ENCODE measurements at places on chromosomes 2 and 18. TPM values are rescaled to one million over a fixed set of nuclear protein-coding genes. Genes with fewer than 3 reads are reported as not detected.
A peak's percentile ranks its signal among the peaks of the same experiment; 100 is the strongest.

GRCh38 chr2:232351686-232352510 is 26.7 kb upstream of the ALPP start:
- H3K4me3 ChIP-seq: no peak overlapping the region
- no peak for DNase-seq
- H3K4me1 ChIP-seq: peaks cover 3% of the 10 kb centered on the region
- H3K27me3 ChIP-seq: peaks cover 66% of the 10 kb centered on the region
- H3K36me3 ChIP-seq: no peaks in the 10 kb centered on the region

GRCh38 chr2:48449073-48449840 is 80.7 kb upstream of the STON1 start:
- peak overlapping the region; percentile 74 for H3K27ac ChIP-seq
- H3K4me1 ChIP-seq: peaks cover 21% of the 10 kb centered on the region
- H3K4me3 ChIP-seq: no peak overlapping the region
- H3K27me3 ChIP-seq: no peaks in the 10 kb centered on the region
- H3K36me3 ChIP-seq: peaks cover 6% of the 10 kb centered on the region

DNA sequence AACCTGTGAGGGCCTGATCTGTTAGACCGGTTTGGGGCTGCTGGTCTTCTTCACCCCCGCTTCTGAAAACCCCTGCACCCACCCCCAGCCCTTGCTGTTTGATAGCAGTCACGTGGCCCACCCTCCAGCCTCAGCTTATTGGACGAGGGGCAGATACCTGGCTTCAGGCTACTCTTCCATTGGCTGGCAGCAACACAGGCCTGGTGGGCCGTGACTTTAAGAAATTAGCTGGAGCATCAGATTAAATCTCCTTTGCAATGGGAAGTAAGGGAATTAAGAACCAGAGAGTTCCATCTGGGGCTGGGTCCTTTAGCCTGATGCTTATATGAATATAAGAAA is 107.3 kb downstream of the KLHL29 start:
- no peak for DNase-seq
- H3K36me3 ChIP-seq: no peaks in the 10 kb centered on the region
- peaks cover 51% of the 10 kb centered on the region for H3K27me3 ChIP-seq
- peaks cover 12% of the 10 kb centered on the region for H3K4me1 ChIP-seq

DNA sequence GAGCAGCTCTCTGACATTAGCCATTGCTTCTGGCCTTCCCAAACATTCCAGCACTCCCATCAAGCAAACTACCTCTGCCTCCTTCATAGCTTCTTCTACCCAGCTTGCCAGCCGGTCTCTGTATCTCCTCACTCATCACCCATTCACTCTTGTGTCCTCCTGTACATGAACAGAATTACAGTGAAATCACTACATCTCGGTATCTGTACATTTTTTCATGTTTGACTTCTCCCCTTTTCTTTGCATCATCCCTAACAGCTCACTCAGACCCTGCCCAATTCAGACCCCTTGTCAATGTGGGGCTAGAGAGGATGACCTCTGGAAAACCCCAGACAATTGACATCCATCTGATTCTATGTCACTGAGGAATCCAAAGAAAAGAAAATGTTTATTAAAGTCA is 335.8 kb downstream of the TNS1 start:
- no peak for DNase-seq
- no peaks in the 10 kb centered on the region for H3K4me1 ChIP-seq
- H3K27me3 ChIP-seq: no peaks in the 10 kb centered on the region
- no peak overlapping the region for H3K4me3 ChIP-seq
- no peak overlapping the region for H3K27ac ChIP-seq

GRCh38 chr18:77572537-77572936 is 322.9 kb downstream of the GALR1 start:
- H3K27me3 ChIP-seq: peaks cover 25% of the 10 kb centered on the region
- no peak for DNase-seq
- no peaks in the 10 kb centered on the region for H3K36me3 ChIP-seq

- H3K27ac ChIP-seq: no peak overlapping the region
- no peaks in the 10 kb centered on the region for H3K27me3 ChIP-seq
- H3K4me1 ChIP-seq: peaks cover 12% of the 10 kb centered on the region
- DNase-seq: no peak
- H3K4me3 ChIP-seq: no peak overlapping the region
Observed at GRCh38 chr2:221422516-221423209, 149.4 kb downstream of the EPHA4 start.

- H3K27me3 ChIP-seq: no peaks in the 10 kb centered on the region
- H3K4me1 ChIP-seq: peaks cover 60% of the 10 kb centered on the region
- H3K36me3 ChIP-seq: no peaks in the 10 kb centered on the region
- DNase-seq: no peak
- peak overlapping the region; percentile 91 for H3K27ac ChIP-seq
Observed at GRCh38 chr2:237696461-237696860, 69.1 kb downstream of the LRRFIP1 start.

GRCh38 chr2:49845671-49846070 is 691.4 kb upstream of the FSHR start:
- H3K4me3 ChIP-seq: no peak overlapping the region
- H3K27ac ChIP-seq: no peak overlapping the region
- no peaks in the 10 kb centered on the region for H3K27me3 ChIP-seq
- no peaks in the 10 kb centered on the region for H3K36me3 ChIP-seq
- DNase-seq: no peak

DNA sequence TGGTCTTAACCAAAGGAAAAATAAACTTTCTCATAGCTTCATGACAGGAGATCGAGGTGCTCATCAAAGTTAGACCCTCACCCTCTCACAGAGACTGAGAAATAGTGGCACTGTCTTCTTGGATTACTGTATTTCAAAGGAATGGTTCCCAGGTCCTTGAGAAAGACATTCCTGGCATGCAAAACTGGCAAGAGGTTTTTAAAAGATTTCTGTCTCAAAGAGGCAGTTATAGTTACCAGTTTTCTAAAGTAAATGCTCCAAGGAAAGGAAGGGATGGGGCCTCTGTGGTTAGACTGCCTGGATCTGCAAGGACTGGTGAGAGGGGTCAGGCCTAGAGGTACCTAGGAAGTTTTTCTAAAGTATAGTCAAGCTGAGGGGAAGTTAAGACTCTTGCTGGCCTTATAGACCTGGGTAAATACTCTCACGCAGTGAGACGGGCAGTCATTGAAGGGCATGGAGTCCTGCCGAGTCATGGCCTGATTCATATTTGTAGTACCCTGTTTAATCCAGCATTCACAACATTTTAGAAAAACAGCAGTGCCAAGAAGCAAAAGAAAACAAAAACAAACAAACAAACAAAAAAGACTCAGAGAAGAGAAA is 226.1 kb downstream of the DOK6 start:
- no peak overlapping the region for H3K4me3 ChIP-seq
- no peak overlapping the region for H3K27ac ChIP-seq
- H3K36me3 ChIP-seq: no peaks in the 10 kb centered on the region
- H3K27me3 ChIP-seq: no peaks in the 10 kb centered on the region

- H3K4me1 ChIP-seq: no peaks in the 10 kb centered on the region
- H3K36me3 ChIP-seq: no peaks in the 10 kb centered on the region
- H3K27ac ChIP-seq: no peak overlapping the region
- no peaks in the 10 kb centered on the region for H3K27me3 ChIP-seq
- H3K4me3 ChIP-seq: no peak overlapping the region
- DNase-seq: no peak
Observed at GRCh38 chr2:76296438-76296837, 585.7 kb upstream of the GCFC2 start.

- no peak for DNase-seq
- no peaks in the 10 kb centered on the region for H3K27me3 ChIP-seq
- no peak overlapping the region for H3K27ac ChIP-seq
- H3K4me1 ChIP-seq: no peaks in the 10 kb centered on the region
- no peak overlapping the region for H3K4me3 ChIP-seq
Observed at GRCh38 chr18:45270289-45270771, 344.9 kb upstream of the SLC14A2 start.

- DNase-seq: no peak
- H3K4me3 ChIP-seq: no peak overlapping the region
- no peaks in the 10 kb centered on the region for H3K27me3 ChIP-seq
- H3K4me1 ChIP-seq: no peaks in the 10 kb centered on the region
- H3K27ac ChIP-seq: no peak overlapping the region
Observed at GRCh38 chr2:78383576-78383975, 641.9 kb upstream of the REG3G start.

DNA sequence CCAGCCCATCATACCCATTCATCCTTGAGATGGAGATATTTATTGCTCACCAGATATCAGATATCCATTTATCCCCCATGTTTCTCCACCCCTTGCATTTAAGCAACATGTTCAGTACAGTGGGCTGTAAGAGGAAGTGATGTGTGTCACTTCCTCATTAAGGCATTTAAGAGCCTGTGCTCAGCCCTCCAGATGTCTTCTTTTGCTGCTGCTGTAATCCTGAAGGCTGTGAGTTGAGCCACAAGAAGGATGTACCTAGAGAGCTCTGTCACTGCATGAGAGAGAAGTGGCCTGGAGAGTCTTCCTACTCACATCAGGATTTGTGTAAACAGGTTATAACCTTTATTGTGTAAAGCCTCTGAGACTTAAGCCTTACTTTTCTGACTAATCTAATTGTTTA is 151.8 kb upstream of the UNC80 start:
- H3K27ac ChIP-seq: no peak overlapping the region
- DNase-seq: no peak
- H3K36me3 ChIP-seq: no peaks in the 10 kb centered on the region
- no peaks in the 10 kb centered on the region for H3K4me1 ChIP-seq

- no peak overlapping the region for H3K4me3 ChIP-seq
- DNase-seq: no peak
- peaks cover 57% of the 10 kb centered on the region for H3K36me3 ChIP-seq
- H3K27me3 ChIP-seq: no peaks in the 10 kb centered on the region
- no peaks in the 10 kb centered on the region for H3K4me1 ChIP-seq
Observed at GRCh38 chr2:29129586-29130281, 14.5 kb downstream of the CLIP4 start.

- no peaks in the 10 kb centered on the region for H3K36me3 ChIP-seq
- H3K27ac ChIP-seq: no peak overlapping the region
- no peaks in the 10 kb centered on the region for H3K27me3 ChIP-seq
Observed at GRCh38 chr2:26628561-26629345, 12.4 kb downstream of the CIB4 start.

DNA sequence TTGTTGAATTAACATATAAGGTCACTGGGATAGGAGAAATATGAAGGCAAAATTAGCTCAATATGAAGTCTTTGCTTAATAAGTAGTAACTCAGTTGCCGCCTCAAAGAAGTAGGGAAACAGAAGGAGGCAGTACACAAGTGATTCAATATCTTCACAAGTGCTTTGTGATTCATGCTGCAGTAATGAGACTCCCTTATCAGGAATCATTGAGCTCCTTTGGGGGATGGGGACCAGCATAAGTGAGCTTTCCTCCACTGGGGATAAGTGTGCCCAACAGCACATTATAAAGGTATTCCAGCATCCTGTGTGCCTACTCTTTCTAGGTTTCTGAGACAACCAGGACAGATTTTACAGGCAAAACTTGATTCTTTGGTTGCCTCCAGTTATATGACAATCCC is 323.4 kb upstream of the UBE2E3 start:
- no peak overlapping the region for H3K4me3 ChIP-seq
- no peak for DNase-seq
- H3K36me3 ChIP-seq: no peaks in the 10 kb centered on the region
- H3K4me1 ChIP-seq: no peaks in the 10 kb centered on the region

- H3K27ac ChIP-seq: no peak overlapping the region
- H3K27me3 ChIP-seq: no peaks in the 10 kb centered on the region
- no peaks in the 10 kb centered on the region for H3K4me1 ChIP-seq
- no peak overlapping the region for H3K4me3 ChIP-seq
- no peaks in the 10 kb centered on the region for H3K36me3 ChIP-seq
Observed at GRCh38 chr18:45167631-45168280, 447.5 kb upstream of the SLC14A2 start.

GRCh38 chr18:43238429-43238828 is 38.9 kb downstream of the SYT4 start:
- DNase-seq: no peak
- no peaks in the 10 kb centered on the region for H3K27me3 ChIP-seq
- no peaks in the 10 kb centered on the region for H3K4me1 ChIP-seq
- no peaks in the 10 kb centered on the region for H3K36me3 ChIP-seq

DNA sequence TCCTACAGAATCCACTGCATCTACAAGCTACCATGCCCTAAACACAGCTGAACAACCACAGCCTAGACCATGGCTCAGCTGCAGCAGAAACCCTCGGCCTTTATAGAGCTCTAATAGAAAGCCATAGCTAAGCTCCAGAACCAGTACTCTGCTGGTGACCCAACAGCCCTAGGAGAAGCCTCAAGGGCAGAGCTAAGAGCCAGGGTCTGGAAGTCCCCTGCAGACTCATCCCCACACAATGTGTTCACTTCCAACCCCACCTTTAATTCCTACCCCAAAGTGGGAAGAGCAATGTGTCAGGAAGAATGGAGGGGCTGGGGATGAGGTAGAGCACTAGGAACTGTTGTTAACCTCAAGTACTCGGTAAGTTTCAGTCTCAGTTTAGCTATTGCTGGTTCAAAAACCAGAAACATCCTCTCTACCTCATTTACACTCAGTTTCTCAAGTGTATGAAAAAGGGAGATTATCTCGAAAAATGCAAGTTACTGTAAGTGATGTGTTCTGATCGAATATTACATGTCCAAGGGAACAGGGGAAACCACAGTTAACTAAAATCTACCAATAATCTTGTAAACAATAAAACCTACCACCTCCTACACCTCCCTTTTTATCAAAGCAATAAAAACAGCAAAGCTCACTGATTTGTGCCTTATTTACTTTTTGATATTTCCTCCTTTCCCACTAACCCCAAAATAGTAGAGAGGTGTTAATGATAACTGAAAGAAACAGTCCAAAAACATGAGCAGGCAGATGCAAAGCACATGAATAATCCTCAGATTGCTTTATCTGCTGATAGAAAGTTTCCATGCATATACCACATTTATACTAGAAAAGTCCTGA is 36.2 kb downstream of the THADA start:
- DNase-seq: no peak
- no peaks in the 10 kb centered on the region for H3K36me3 ChIP-seq
- peaks cover 7% of the 10 kb centered on the region for H3K4me1 ChIP-seq
- H3K4me3 ChIP-seq: no peak overlapping the region
- H3K27ac ChIP-seq: peak overlapping the region; percentile 16

DNA sequence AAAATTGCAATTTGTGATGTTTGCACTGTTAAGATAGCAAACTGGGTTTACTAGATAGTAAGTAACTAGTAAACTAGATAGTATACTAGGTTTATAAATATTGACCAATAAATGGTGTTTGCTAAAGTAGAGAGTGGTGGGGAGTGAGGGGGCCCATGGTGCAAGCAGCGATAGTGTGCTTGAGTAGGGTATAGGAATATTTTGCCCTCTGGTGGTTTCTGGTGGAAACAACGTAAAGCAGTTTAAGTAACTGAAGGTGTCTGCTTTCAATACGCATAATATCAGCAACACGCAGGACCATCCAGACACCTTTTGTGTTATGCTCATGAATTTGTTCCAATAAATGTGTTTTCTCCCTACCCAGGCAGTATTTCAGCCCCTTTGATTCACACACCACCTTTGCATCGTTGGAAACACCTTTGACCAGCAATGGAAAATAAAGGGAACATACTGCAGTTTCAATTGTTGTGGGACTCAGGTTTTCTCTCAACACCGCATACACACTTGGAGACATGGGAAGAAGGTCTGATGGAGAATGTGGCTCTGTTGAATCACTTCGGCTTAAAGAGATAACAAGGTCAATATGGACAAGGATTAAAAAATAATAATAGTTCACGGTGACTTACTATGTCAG is 16.7 kb upstream of the STAT1 start:
- DNase-seq: no peak
- peak overlapping the region; percentile 70 for H3K27ac ChIP-seq
- H3K36me3 ChIP-seq: peaks cover 54% of the 10 kb centered on the region
- H3K4me3 ChIP-seq: no peak overlapping the region
- peaks cover 26% of the 10 kb centered on the region for H3K4me1 ChIP-seq

Gene SRD5A2
- total RNA-seq: not detected

Gene ZNF397
- 13.7 TPM for total RNA-seq

Gene C2orf76
- total RNA-seq: 7.2 TPM

Gene C2orf15
- 3.1 TPM for total RNA-seq

Gene CYS1
- total RNA-seq: not detected

Gene SH3RF3
- 3.9 TPM for total RNA-seq

Gene SLC25A12
- total RNA-seq: 13.2 TPM

Gene REG3A
- total RNA-seq: not detected

Gene MC2R
- not detected for total RNA-seq

Gene PID1
- 0.36 TPM for total RNA-seq

Measured in T-cell (primary cell).